ENCODE measurements at places on chromosomes 5 and 9. TPM values are rescaled to one million over a fixed set of nuclear protein-coding genes. Genes with fewer than 3 reads are reported as not detected.

The PCDHGA5 gene
- 0.30 TPM for total RNA-seq

The PCDHB5 gene
- 0.46 TPM for total RNA-seq

The TRIM23 gene
- 13.3 TPM for total RNA-seq

The KIF12 gene
- total RNA-seq, result under 0.01 TPM

The TGFBI gene
- total RNA-seq, result 40.6 TPM

The SPACA9 gene
- total RNA-seq, result 1.6 TPM

The HK3 gene
- total RNA-seq, result not detected

The GOLGA1 gene
- total RNA-seq, result 9.1 TPM

The LMBRD2 gene
- total RNA-seq, result 7.9 TPM

The NIPAL4 gene
- not detected for total RNA-seq

The CCDC69 gene
- 4.6 TPM for total RNA-seq

The BTNL8 gene
- not detected for total RNA-seq

The RARS1 gene
- 212 TPM for total RNA-seq

The GPX3 gene
- total RNA-seq, result 2.3 TPM

The PCDHGB5 gene
- 6.1 TPM for total RNA-seq

The CSF1R gene
- total RNA-seq, result not detected

The NR2F1-AS1 gene
- 12.2 TPM for total RNA-seq

The CD274 gene
- total RNA-seq, result 17.9 TPM

The DMRTA1 gene
- total RNA-seq, result 0.32 TPM

The CDH10 gene
- total RNA-seq, result not detected
